C1 segment of cervical spinal cord (tissue), 14 donors: ENCODE measurements at places on chromosomes 7 and 10.

DNA sequence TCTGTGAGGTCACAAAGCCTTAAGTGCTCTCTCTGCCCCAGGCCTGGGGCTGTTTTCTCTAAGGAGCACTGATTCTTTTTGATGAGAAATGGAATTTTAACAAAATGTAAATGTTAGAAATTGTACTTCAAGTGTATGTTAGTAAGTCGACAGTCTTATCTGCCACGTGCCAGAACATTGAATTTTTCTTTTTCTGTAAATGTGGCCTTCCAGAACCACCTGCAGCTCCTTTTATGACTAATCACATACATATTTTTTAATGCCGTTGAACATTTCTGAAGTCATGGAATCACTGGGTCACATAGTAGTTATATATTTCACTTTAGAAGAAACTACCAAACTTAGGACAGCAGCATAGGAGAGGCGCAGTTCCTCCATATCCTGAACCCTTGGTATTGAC is 38.0 kb downstream of the UBE3C start:
- DNase-seq, result no peak

DNA sequence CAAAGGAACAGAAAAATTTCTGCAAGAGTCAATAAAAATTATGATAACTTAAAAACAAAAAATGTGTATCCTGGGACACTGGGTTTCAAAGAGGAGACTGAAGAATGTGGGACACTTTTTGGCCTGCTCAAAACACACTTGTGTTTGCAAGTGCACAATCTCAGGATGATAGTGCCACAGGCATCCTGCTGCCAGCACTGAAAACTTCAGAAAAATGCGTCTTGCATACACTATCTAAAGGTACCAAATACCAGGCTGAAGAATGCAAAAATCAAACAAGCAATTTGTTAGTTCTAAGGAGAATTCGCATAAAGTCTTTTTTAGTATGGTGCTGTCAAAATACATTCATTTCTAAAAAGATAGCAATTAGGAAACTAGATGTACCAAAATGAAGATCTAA is 38.1 kb downstream of the WASL start:
- DNase-seq, result no peak

GRCh38 chr7:55377162-55377817 is 12.2 kb downstream of the LANCL2 start:
- DNase-seq, result no peak

DNA sequence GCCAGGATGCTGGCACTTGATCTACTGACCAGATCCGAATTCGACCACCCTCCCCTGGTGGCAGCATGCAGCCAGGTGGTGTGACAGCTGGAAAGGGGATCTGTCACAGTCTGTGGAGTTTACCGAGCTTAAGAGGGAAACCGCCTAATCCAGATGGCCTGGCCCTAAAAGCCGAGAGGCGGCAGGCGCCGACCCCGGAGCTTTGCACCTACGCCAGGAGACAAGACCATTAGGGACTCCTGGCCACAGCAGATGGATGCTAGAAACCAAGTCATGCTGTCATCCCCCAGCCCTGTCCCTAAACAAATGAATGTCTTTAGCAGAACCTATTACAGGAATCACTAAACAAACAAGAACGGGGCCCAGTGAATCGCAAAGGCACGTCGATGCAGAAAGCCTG is 27.7 kb downstream of the RCC1L start:
- no peak for DNase-seq

DNA sequence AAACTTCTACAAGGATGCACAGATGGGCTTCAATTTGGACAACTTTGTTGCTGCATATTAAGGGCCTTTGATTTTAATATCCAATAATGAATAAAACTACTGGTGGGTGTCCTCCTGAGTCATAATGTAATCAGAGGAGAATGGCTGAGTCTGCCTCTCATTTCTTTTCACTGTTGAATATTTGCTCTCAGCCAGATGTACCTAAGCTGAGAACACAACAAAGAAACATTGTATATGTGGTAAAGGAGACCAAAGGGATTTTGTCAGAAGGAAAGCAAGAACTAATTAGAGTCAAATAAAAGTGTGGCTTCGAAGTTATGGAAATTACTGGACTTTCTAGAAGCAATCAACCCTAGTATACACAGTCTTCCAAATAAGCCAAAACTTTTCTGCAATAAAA is 131.0 kb upstream of the BET1 start:
- no peak for DNase-seq
